AG10803 (cell line): ENCODE measurements at places on chromosomes 3 and 15.

DNA sequence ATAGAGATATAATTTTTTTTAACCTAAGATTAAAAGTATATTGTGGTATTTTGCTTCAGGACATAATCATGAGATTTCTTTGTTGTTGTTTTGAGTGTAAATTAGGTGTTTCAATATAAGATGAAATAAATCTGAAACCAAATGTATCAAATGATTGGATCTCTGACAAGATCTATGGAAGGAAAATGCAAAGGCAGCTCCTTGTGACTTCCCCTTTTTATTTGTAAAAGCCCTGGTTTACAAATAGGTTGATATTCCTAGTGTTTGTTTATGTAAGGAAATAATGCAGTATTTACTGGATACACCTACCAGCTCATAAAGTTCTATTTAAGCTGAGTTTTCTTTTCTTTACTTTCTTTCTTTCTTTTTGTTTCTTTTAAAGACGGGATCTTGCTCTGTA, 35.9 kb downstream of the STT3B start:
- no peak for DNase-seq

DNA sequence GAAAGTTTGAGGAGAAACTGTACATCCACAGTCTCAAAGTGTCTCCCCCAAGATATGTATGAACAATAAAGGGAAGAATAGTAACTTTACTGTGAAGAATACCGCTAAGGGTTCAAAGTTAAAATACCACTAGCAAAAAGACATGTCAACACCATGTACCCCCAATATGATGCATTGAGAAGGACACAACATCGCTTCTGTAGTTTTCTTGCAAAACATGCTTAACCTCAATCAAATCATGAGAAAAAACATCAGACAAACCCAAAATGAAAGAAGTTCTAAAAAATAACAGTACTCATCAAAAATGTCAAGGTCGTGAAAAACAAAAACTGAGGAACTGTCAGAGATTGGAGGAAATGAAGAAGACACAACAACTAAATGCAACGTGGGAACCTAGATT, 3.6 kb downstream of the HERC1 start:
- DNase-seq, result no peak

DNA sequence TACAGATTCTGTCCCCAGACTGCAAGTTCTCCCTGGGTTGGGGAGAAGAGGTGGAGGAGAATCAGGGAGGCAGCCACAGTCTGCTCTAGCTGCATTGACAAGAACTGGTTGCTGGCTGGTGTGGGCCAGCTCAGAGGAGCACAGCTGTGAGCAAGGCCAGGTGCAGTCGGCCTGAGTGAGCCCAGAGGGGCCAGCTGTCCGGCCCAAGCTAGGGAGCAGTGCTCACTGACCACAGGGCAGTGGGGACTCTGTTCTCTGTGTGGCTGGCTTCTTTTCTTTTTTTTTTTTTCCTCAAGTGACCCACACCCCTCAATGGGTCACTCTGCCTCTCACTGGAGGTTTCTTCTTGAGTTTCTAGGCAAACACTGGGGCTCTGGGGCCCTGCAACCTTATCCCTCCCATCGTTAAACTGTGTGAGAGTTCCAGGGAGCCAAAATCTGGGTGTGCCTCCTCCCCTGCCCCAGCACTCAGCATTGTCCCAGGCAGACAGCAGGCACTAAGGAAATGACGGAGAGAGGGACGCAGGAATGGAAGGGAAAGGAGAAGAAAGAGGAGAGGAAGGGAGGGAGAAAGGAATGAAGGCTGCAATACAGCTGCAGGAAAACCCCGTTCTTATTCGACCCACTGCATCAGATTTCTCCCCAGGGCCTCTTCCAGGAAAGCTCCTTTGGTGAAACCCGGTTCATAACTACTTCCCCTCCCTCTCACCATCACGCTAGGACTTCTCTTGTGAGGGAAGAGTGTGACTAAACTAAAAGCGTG, 37.7 kb upstream of the HES1 start:
- DNase-seq, result no peak

DNA sequence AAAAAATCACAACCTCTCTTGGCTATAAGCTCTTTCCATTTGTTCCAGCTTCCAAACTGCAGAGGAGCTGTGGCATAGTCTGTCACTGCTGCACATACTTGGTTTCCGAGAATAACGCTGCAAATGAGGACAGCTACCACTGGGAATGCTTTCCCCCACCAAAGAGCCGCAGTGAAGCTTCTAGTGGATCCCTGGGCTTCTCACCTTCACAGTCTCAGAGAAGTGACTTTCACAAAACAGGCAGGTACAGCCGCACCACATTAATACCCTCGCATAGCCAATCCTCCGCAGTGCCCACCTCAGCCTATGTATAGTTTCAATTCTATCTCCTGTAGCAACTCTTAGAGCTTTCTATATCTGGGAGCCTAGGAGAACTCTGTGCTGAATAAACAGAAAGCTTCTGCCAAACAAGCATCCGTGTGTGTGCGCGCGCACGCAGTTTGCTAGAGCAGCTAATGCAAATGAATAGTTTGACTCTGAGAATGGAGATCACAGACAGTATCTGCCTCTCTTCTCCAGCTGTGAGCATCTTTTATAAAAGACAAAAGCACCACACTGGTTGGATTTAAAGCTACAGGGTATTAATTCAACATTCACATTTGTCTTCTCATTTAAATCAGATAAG, 81.9 kb upstream of the PLXND1 start:
- DNase-seq, result peak; percentile 72

DNA sequence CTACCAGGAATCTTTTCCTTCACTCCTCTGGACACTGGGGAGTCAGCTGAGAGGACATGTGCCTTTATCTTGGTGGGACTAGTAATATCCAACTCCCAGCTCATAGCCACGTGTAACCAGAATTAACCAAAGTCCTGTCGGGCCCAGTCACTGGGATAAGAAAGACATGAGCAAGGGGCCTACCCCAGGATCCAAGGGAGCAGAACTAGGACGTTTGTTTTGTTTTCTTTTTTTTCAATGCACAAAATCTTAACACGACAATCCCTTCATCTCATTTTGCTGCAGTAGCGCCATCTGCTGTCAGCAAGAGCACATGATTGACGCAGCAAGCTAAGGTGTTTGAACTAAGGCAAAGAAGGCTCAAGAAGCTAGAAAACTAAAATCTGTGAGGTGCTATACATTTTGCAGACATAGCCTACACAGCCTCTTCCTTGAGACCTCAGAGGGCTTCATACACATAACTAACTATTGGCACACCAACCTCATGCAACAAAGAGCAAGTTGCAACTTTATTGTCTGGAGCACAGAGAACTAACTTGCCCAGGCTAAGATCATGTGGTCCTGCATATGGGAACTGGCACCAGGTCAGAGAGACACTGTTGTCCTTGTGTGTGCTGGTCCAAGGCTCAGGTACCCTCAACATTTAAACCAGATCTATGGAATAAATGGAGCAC, 43.6 kb downstream of the RLBP1 start:
- peak; percentile 80 for DNase-seq

DNA sequence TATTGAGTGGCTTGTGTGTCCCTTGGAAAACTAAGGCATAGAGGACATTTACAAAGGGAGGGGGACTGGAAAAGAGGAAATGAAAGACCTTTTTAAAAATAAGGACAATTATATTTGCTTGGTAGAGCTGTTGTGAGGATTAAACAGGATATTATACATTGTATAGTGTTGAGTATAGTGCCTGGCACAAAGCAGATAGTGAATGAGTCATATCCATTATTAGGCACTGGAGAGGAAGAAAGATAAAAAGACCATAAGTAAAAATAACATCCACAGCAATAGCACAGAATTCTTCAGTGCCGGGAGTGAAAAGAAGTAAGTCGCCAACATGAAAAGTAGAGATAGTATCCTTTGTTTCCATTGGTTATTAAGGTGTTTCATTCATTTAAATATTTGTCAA, 623.3 kb downstream of the PDCD6IP start:
- no peak for DNase-seq

GRCh38 chr15:84721371-84721770, 5.4 kb upstream of the SEC11A start:
- DNase-seq, result no peak

DNA sequence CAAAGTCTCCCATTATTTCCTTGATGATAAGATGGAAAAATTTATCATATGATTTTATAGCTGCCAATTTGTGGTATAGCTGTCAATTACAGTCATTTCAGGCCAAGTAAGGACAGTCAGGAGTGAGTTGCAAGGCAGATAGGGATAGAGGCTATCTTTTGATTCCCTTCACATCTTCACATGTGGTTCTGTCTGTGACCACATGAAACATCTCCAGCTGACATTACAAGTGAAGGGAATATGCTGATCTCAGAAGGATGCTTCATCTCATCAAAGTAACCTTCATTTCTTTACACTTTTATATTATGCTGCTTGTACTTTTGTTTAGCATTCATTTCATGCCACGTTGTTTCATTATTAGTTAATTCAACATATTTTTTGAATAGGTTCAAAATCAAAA, 136.9 kb upstream of the CFAP20DC start:
- DNase-seq, result no peak

DNA sequence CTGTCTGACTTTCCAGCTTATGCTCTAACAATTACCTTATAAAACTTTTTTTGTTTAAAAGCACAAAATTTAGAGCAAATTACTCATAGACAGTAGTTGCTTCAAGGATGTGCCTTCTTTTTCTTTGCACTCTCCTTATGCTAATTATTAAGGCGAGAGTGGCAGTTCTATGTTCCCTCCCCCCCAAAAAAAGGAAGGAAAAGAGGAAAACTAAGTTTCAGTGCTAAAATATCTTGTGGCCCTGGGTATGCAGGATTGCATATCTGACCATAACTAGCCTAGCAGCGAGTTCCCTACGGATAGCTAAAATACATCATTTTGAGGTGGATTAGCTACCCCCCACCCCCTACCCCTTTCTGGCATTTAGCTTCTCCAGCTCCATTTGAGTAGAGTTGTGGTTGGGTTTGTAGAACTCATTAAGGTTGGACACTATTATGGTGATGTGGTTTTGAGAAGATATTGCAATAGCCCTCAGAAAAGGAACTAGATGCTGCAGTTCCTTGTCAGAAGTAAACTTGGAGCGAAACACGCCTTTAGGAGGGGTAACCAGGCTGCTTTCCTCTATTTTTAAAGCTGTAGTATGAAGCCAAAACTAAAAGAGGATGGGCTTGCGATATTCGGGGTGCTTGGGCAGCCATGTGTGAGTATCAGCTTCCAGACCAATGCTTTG, 174.6 kb downstream of the AKAP13 start:
- no peak for DNase-seq
